ENCODE measurements at places on chromosomes 12 and 14.

GRCh38 chr14:30484201-30484600 lies 74.8 kb upstream of the G2E3 start:
- no peak for DNase-seq

DNA sequence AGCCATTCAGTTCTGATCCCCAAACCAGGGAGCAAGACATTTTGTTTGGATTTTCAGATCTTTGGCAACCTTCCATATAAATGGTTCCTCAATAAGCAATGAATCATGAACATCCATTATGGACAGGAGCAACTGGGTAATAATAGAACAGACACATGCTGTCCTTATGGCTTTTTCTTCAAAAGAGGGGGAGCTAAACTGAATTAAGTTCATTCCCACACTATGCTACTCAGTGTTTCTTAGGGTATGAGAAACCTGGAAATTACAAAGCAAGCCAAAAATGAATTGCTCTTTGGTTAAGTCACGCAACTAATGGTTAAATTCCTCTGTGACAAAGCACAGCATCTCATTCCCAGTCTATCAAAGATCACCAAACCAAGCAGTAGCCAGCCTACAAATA lies 51.0 kb downstream of the PTGER2 start:
- no peak for DNase-seq

- no peak for DNase-seq
Measured at GRCh38 chr14:91961297-91962220, 14.1 kb upstream of the FBLN5 start.

DNA sequence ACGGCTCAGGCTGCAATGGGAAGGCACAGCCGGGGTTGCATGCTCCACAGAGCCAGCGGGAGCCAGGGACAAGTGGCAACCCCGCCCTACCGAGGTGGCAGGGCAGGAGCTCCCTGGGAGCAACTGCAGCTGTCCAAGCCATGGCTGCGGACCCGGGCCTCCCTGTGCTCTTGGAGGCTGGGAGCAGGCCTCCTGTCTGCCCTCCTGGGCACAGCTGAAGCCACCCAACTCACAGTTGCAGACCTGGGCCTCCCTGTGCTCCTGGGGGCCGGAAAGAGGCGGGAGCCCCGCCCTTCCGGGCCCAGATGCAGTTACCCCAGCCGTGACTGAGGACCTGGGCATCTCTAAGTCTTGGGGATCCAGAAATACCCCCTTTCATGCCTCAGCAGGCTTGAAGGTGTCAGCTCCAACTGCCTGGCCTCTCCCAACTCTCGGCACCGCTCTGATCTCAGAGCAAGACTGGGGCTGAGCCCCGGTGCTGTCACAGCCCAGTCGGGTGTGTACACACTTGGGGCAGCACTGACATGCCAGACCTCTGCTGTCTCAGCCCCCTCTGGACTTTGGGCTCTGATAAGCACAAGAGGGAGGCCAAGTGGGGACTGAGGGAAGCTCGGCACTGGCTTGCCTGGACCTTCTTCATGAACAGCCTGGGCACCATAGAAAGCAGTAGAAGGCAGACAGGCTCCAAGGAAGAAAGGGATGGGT lies 7.5 kb upstream of the RASSF9 start:
- DNase-seq: no peak

- no peak for DNase-seq
Measured at GRCh38 chr14:63214417-63215196, 10.4 kb downstream of the RHOJ start.

GRCh38 chr12:65665817-65666216 lies 158.5 kb upstream of the HMGA2 start:
- DNase-seq: no peak

DNA sequence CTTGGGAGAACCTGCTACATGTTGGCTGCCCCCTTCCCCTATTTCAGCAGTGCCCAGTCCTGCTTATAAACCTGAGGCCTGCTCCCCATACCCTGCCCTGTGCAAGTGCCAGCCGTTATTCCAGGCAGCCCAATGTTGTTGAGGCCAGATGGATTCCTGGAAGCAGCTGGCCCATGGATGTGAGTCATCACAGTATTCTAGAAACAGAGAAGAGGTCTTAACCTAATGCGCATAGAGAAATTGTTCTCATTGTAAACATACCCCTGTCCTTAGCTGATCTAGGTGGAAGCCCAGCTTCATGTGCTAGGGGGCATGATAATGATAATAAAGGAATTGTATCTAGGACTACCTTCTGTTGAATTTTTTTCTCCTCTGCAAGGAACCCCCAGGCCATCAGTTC lies 69.7 kb downstream of the TSPAN11 start:
- DNase-seq: peak; percentile 67

GRCh38 chr12:105449431-105449830 lies 118.9 kb downstream of the C12orf75 start:
- DNase-seq: no peak

DNA sequence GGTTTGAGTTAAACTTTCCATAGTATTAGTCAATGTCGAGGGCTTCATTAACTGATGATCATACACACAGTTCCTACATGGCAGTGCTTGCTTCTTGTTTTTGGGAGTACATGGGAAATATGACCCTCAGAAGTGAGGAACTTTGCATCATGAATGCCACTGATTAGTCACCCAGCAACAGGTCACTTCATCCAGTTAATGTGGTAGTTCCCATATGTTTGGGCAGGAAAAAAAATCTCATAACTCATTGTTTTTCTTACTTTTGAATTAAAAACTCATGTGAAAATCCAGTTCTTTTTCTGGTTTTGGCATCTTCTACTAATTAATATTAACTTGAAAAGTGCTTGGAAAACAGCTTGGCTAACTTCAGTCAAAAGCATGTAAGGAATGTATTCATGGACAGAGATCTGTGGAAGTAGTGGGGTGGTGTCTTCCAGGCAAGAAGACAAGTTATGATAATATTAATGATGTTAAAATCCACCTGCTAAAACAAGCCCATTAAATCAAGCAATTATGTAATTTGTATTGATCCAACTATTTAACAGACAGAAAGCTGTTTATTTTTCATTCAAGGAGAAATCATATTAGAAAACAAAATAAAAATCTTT lies 309.1 kb upstream of the NAV3 start:
- DNase-seq: no peak

DNA sequence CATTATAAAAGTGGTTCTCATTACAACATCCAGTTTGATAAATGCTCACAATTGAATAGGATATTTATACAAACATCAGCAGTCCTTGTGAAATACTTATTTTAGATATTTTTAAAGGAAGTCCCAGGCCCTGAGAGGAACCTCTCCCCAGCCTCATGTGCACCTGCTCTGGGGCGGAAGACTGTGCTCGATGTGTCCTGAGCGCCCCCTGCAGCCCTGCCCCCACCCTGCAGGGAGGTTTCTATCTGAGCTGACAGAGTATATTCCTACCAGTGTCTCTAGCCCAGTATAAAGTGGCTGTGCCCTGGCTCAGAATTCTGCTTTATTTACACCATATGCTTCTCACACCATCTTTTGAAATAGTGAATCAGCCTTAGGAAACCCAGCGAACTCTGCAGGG lies 1349.1 kb downstream of the TMEM121 start:
- no peak for DNase-seq

DNA sequence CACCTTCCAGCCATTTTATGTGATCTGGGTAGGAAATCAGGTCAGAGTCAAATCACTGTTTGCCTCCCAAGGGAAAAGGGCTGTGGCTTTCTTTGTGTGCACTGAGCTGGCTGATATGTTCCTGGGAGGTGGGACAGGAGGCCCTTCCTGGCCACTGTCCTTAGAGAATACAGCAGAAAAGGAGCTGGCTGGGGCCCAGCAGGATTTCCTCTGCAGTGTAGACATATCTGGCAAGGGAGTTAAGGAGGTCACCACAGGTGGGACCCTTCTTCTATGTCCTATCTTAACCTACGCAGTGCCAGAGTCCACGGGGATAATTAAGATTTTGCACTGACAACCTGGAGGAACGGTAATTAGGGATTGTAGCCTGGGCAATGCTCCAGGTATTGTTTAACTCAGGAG lies 145.3 kb downstream of the NTF3 start:
- no peak for DNase-seq

GRCh38 chr12:114665411-114666260 lies 18.3 kb downstream of the TBX3 start:
- no peak for DNase-seq

Data from kidney tubule cell (primary cell).